Activated naive CD4-positive, alpha-beta T cell (primary cell): ENCODE measurements at places on chromosomes 2 and 18.

DNA sequence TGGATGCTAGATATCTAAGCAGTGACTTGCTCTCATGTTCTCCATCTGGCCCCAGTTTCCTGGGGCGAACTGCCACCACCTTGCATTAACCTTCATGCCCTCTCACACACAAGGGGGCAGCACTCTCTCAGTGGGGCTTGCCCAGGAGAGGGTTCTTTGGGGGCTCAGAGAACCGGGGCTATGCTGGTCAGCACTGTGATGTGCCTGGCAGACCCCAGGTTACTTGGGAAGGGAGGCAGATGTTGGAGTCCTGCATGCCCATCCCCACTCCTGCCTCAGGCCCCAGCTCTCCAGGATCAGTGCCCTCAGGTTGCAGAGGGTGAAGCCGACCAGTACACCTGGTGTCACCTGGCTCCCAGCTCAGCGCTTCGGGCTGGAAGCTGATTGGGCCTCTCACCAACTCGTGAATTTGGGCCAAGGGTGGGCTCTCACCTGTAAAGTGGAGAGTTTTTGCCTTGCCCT, 396.2 kb upstream of the HS6ST1 start:
- DNase-seq, result no peak

- DNase-seq, result peak; percentile 15
Observed at GRCh38 chr2:230924470-230925341, at the start of gene GPR55. Gene GPR55, minus strand, starts transcription at chr2:230925242. Its CDS starts 14,280 bp downstream, at chr2:230910962.

GRCh38 chr18:13407484-13407883, 188.9 kb downstream of the LDLRAD4 start:
- DNase-seq, result no peak

GRCh38 chr2:72130659-72131360, 16.9 kb downstream of the CYP26B1 start:
- no peak for DNase-seq

- DNase-seq, result no peak
Observed at GRCh38 chr2:221001381-221001801, 570.7 kb downstream of the EPHA4 start.

DNA sequence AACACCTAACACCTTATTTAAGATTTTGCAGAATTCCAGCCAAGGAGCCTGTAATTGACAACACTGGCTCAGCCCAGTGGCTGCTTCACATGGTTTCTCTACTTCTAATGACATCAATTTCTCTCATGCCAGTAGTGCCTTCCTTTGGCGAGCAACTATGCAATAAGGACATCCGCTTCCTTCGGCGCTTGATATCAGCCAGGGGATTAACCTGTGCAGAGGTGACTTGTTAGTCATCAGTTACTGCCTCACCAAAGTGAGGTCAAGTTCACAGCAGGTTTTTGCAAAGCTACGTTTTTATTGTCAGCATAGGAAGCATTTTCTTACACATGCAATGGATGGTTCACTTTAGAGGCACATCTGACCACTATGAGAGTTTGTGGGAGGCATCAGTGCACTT, 24.0 kb upstream of the EDAR start:
- no peak for DNase-seq

DNA sequence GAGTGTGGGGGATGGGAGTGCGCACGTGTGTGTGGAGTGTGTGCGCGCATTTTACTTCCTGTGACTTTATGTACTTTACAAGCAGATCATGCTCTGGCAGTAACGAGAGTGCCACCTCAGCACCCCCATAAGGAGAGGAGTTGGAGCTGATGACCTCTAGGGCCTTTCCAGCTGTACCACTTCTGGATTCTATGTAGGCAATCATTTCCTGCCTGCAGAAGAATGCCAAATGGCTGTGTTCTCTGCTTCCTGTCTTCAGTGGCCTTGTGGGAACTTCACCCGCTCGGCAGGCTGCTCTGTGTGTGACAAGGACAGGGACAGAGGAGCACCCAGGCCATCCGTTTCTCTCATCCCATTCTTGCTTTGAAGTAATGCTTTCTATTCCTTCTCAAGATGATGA, 22.8 kb upstream of the ZNF385B start:
- DNase-seq, result no peak

DNA sequence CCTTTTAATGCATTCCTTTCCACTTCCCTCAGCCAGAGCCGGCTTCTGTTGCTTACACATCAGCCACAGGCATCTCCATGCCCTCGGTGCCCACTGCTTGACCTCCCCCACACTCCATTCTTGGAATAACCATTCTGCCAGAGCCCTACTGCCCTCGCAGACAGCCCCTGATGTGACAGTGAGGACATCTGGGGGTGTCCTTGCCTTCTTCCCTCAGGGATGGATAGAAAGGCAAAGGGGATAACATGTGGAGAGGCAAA, 6.4 kb upstream of the NPPC start:
- DNase-seq, result no peak

- DNase-seq, result no peak
Observed at GRCh38 chr18:11052800-11053199, 96.6 kb downstream of the PIEZO2 start.

DNA sequence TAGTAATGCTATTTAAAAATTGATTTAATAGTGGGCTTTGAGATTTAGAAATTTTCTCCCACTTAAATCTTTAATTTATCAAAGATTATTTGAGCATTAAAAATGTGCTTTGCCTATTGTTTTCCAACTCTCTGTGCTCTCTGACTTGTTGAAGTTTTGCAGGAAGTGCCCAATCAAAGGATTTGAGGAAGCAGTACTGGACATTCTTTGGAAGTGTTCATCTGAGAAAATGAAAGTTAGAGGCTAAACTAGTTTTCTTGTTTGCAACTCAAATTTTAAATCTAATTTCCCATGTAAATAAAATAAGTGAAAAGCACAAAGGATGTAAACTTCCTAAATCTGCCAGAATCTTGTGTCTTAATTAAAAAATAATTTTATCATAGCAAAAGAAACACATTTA, 89.1 kb downstream of the CAMKMT start:
- no peak for DNase-seq

DNA sequence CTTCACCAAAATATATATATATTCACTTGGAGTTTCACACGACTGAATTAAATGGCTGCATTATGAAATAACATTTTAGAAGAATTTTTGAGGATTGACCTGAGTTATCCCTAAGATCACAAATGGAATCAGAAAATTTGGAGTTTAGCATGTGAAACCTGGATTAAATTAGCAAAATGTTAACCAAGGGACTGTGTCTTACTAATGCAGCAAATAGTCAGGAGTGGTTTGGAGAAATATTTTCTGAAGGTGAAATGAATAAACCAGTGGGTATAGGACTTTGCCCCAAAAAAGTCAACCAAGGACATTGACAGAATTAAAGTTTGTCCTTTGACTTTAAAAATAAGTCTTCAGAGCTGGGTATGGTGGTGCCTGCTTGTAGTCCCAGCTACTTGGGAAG, 111.2 kb downstream of the PRPF40A start:
- DNase-seq, result no peak

- DNase-seq, result peak; percentile 8
Observed at GRCh38 chr2:147331790-147332419, 512.9 kb upstream of the ACVR2A start.

DNA sequence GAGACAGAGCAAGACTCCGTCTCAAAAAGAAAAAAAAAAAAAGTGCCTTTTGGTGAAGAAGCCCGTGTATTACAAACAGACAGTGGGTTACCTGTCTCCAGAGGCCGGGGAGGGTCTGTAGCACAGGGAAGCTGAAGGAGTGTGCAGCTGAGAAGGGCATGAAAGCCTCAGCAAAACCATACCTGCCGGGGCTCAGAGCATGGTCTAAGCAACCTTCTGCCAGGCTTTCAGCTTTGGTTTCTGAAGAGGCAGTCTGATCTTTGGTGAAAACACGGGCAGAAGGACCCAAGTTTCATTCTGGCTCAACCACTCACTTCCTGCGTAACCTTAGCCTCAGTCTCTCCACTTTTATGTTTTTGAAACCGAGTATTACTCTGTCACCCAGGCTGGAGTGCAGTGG, 21.5 kb downstream of the SH2D6 start:
- DNase-seq, result no peak

DNA sequence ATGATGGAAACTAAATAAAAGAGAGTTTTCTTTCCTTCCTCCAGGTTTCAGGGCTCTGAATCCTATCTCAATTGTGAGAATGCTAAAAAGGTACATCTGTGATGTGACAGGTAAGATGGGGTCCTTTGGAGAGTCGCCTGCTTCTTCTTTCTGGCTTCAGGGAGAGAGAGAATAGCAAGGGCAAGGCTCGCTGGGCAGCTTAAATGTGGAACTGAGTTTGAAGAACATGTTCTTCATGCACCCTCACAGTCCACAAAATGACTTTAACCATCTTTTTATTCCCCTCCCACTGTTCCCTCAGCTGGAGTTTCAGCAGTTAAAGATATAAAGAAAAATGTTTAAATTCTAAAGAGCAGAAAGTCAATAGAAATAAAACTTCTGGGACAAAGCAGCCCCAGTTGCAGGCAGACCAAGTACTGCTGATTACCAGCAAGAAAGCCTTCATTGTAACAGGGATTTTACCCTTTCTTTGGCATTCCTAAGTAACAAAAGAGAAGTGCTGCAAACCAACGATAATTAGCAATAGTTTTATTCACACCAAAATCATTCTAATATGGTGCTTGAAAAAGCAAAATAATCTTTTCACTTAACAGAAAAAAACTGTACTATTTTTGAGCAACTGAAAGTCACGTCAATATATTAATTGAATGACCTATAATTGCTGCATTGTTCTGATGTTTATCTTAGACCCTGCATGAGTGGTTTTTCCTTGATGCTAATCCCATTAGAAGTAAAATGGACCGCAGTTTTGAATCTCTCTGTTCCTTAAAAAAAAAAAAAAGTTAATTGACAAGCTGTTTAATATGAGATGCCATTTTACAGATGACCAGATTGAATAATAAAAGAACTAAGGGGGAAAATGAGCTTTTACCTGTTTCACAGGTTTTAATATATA, 61.5 kb downstream of the LRP2 start:
- no peak for DNase-seq

- DNase-seq, result no peak
Observed at GRCh38 chr2:66346231-66346664, 88.7 kb upstream of the MEIS1 start.

DNA sequence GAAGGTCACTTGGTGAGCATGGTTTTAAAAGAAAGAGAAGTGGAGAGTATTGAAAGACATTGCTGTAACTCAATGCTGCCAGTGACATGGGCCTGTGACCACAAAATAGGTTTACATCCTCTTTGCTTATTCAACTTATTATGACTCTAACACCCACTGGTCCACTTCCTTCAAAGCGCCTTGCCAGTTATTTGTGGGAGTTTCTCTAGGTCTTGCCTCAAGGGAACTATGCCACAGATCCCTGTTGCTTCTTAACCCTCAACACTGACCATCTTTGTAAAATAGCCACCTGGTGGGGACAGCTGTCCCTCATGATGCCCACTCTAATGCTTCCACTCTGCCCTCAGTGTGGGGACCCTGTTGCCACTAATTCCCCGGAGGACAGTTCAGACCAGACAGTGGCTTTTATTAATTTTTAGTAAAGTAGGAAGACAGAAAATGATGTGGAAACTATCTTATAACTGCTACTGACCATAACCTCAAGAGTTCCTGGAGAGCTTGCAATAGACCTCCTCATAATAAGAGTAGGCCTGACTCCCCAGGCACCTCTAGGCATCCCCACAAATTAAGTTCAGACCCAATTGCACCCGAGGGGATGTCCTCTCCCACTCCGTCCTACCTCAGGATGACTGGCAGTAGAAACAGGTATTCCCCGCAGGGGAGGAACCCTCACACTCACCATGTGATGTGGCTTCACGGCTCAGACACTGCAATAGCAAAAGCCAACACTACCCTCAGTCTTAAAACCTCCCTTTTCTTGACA, 31.3 kb upstream of the SLC25A52 start:
- DNase-seq, result no peak

DNA sequence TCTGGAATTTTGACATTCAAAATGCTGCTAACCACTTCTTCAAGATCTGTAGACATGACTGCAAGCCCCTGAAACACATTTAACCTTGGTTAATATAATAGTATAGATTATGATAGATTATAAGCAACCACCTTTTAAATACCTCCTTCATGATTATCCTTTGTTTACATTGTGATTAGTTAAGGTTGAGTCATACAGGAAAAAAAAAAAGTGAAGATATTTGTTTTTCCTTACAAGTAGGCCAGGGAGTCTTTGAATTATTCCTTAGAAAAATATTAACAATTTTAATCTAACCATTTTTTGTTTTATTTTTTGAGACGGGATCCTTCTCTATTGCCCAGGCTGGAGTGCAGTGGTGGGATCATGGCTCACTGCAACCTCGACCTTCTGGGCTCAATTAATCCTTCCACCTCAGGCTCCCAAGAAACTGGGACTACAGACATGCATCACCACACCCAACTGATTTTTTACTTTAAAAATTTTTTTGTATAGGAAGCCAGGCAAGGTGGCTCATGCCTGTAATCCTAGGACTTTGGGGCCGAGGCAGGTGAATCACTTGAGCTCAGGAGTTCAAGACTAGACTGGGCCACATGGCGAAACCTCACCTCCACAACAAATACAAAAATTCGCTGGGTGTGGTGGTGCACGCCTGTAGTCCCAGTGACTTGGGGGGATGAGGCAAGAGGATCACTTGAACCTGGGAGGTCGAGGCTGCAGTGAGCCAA, 99.4 kb downstream of the SLC39A10 start:
- no peak for DNase-seq

- DNase-seq, result no peak
Observed at GRCh38 chr2:187581125-187581896, 27.1 kb upstream of the TFPI start.

- DNase-seq, result no peak
Observed at GRCh38 chr2:198411936-198412335, 607.5 kb downstream of the PLCL1 start.

- no peak for DNase-seq
Observed at GRCh38 chr2:149037851-149038250, 648 bp upstream of the LYPD6B start.

DNA sequence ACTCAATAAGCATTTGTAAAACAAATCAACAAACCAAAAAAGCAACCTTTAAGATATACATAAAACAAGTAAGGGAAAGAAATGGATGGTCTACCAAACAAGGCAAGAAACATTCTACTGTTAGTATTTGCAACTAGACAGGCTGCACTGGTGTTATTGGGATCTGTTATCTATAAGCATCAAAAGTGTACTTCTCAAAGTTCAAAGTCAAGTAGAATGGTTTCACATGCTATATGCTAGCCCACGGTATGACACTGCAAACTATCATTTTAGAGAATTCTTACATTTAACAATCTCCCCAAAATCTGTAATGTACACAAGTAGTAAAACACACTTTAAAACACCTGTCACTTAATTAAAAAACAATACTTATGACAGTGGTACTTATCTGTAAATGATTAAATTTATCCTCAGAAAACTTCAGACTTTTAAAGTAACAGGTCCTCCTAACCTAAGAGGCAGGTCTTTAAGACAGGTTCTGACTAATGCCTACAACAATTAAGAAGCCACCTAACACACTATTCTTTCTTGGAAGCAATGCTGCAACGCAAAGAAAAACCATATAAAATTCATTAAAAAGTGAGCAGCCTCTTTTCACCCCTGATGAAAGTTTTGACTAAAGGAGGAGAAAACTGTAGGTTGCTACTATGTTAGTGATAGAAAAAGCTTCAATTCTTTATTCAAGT, 34.8 kb downstream of the SMAD2 start:
- no peak for DNase-seq

DNA sequence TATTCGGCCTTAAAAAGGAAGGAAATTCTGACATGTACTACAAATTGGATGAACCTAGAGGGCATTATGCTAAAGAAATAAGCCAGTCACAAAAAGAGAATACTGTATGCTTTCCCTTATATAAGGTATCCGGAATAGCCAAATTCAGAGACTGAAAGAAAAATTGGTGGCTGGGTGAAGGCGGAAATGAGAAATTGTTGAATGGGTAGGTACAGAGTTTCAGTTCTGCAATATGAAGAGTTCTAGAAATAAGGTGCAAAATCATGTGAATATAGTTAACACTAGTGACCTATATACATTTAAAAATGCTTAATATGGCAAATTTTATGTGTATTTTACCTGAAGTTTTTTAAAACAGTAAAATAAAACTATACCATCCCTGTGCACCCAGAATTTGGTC, 43.1 kb downstream of the RMP24 start:
- DNase-seq, result no peak
